ENCODE measurements at places on chromosomes 1 and 21.

- DNase-seq = no peak
Measured at GRCh38 chr1:179021873-179022272, 3.8 kb upstream of the FAM20B start.

DNA sequence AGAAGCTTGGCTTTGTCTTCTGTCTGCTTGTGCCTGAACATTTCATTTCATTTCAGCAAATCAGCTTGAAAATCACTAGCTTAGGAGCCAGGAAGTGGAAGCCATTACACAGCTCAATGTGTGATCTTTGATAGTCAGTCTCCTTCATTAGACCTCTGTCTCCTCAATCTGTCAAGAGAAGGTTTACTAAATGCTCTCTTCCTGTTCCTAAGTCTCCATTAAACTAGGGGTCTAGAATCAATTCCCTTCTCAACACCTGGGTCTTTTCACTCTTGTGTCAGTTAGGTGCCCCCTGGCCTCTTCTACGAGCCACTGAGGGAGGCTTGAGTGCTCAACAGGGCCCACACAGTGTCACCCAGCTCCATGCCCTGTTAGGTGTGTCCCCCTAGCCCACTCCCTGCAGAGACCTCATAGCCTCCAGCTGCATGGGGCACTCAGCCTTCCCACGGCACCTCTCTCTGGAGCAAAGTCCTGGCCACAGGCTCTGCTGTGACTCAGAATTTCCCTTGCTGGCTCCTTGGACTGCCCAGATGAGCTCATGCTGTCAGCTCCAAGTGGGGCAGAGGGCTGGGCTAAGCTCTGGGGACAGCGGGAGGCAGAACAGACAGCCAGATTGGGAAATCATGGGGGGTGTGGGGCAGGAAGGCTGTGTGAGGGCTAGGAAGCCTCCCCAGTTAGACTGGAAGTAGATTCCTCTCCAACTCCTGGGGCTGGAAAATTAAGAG, 115.7 kb upstream of the IPO9 start:
- no peak for DNase-seq

DNA sequence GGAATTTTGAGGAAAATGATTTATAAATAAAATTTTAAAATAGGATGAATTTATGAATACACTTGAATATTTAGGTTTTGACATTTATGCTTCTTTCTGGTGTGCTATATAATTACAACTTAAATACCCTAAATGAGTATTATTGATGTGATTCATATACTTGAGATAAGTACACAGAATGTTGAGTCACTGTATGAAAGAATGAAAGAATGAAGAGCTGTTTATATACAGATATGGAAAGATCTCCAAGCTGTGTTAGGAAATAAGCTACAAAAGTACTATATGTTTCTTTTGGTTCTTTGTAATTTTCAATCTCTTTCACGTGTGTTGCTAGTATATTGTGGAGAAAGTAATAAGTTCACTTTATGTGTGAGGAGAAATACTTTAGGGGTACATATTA, 147.2 kb downstream of the RASAL2 start:
- DNase-seq = no peak

DNA sequence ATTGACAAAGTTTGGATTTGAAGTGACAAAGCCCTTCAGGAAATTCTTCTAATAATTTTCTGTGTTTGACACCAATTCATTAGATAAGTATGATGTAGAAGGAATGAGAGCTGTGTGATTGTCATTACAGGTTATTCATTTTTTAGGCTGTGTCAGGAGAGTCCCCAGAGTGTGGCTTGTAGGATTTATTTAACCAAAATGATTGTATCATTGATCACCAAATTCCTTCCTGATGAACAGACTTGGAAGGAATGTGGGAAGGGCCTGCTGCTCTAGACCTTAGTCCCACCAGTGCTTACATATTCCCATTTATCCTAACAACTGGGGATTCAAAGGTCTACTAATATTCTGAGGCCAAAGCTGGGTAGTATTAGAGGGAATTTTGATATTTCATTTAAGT, 383.3 kb upstream of the KAZN start:
- no peak for DNase-seq

- no peak for DNase-seq
Measured at GRCh38 chr1:200668514-200669313, 993 bp downstream of the DDX59 start.

Measured in stimulated activated CD4-positive, alpha-beta T cell treated with anti-CD3 and anti-CD28 coated beads, Interleukin-1b, Interleukin-23, amount 100 ng/mL, for 4 hours (primary cell).